ENCODE measurements at places on chromosomes 12 and 14.

- DNase-seq: no peak
Measured at GRCh38 chr12:100473050-100473715, 483 bp upstream of the NR1H4 start.

GRCh38 chr14:80979951-80980350 lies 24.5 kb downstream of the TSHR start:
- DNase-seq: no peak

DNA sequence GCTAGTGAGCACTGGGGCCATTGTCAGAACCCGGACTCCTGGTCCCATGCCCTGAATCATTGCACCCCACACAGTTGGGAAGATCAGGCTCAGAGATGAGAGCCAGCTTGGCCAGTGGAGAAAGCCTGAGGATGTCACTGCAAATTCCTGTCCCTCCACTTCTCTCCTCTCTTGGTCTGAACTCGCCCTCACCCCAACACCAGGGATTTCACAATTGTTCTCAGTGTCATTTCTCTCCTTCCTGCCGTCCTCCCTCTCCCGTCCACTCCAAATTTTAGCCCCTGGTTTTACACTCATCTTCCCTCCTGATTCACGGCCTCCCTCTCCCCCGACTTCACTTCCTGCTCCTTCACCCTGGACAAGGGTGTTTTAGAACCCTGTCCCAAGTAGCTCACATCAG lies 11.1 kb downstream of the KRT75 start:
- no peak for DNase-seq

DNA sequence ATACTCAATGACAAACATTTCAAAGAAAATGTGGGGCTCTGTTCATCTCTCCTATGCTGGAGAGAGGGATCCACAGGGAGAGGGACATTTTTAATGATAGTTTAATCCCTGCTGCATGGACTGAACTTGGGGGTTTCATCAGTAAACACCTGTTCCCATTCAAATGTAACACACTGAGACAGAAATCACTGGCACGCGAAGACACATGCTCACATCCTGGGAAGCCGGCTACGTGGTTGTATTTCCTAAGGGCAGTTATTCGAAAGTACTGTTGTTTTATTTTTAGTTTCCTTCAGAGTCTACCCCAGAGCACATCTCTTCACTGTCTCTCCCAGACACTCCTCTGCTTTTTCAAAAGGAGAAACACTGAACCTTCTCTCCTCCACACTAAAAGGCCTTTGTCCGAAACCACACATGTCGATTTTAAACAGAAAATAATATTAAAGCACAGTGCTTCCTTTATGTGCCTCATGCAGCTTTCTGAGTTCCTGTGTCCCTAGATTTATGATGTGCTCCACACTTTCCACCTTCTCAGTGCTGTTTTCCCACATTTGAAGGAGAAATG lies 52.8 kb downstream of the PTHLH start:
- no peak for DNase-seq

DNA sequence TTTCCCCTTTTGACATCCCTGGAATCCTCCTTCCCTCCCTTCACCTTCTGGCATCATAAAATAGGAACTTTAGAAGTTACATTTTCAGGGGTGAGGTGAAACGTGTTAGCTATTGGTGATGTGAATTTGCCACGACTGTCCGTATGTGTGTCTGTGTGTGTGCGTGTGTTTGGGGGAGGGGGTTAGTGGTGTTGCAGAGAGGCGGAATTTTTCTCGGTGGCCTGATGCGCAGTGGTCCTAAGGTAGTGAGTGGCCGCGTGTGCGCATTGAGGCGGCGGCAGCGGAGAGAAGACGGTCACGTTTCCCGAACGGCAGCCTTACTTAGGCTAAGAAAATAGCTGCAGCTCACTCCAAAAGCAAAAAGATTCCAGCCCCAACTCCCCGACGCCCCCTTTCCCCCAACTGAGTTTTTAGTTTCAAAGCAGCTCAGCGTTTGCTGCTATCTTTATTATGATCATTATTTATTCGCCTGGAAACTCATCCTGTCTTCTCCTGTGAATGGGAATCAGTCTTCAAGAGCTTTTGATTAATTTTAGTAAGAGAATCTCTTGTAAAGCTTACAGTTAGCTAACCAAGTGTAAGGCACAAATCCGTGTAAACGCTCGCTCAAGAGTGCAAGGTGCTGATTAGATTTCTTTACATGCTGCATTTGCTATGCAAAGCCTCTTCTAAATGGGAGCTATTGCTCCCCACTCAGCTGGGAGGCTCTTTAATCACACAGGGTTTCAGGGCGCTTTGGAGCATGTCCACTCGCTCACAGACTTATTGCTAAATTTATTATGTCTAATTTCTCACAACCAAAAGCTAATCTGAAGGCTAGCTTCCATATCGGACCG lies 4.7 kb downstream of the FLRT2 start:
- no peak for DNase-seq

DNA sequence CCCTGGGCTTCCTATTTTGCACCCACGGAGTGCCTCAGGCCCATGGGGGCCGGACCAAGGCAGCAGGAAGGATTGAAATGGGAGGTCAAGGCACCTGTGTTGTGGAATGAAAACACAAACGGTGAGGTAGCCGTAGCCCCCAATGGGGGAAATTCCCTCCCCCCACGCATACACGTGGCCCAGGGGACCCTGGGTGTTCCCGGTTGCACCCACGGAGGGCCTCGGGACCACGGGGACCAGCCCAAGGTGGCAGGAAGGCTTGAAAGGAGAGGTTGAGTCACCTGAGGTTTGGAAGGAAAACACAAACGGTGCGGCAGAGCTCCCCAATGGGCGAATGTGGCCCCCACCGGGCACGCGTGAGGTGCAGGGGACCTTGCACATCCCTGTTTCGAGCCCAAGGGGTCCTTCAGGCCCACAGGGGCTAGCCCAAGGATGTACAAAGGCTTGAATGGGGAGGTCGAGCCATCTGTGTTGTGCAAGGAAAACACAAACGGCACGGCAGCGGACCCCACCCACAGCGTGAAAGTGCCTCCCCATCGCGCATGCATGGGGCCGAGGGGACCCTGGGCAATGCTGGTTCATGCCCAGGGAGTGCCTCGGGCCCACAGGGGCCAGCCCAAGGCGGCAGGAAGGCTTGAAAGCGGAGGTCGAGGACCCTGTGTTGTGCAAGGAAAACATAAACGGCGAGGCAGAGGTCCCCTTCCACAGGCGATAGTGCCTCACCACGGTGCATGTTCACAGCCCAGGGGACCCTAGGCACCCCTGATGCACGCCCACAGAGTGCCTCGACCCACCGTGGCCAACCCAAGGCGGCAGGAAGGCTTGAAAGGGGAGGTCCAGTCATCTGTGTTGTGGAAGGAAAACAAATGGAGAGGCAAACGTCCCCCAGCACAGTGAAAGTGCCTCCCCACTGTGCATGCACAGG lies 376.7 kb downstream of the ALG10 start:
- no peak for DNase-seq

- DNase-seq: no peak
Measured at GRCh38 chr12:128840862-128841468, 12.3 kb upstream of the GLT1D1 start.

GRCh38 chr12:50533971-50534370 lies 29.2 kb downstream of the DIP2B start:
- no peak for DNase-seq

DNA sequence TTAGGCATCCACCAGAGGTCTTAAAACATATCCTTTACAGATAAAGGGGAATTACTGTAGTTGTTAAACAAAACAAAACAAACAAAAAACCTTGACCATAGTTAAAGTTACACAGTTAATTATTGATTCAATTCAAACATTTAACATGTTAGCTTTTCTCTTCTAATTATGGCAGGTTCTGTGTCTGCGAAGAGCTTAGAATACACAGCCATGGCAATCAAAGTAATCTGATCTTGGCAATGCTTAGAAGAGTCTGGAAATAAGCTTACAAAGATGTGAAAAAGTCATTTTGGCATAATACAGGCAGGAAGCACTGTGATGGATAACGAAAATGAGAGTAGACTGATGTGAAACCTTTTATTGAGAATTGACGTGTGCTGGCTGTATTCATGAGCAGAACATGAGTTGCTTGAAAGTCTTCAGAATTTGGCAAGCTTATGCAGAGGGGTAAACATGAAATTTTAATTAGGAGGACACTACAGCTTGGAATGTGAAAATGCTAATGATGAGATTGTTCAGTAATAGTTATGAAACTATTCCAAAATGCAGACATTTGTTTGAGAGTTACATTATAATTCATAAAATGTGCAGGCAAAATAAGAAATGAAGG lies 629.6 kb downstream of the FSCB start:
- no peak for DNase-seq

DNA sequence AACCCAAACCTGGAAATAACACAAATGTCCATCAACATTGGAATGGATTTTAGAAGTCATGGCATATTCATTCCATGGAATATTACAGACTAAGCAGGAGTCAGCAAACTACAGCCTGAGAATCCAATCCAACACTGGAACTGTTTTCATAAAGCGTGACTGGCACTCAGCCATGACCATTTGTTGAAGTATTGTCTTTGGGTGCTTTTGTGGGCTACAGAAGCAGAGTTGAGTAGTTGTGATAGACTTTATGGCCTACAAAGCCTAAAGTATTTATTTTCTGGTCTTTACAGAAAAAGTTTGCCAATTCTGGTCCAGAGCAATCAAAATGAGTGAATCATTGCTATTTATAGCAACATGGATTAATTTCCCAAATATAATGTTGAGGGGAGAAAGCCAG lies 34.5 kb upstream of the FRS2 start:
- no peak for DNase-seq

DNA sequence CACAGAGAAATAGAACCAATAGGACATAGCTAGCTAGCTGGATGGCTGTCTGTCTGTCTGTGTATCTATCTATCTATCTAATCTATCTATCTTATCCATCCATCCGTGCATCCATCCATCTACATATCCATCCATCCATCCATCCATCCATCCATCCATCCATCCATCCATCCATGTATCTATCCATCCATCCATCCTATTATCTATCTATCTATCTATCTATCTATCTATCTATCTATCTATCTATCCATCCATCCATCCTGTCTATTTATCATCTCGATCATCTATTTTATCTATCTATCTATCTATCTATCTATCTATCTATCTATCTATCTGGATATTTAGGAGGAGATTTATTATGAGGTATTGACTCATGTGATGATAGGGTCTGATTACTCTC lies 84.9 kb downstream of the DNAH10 start:
- DNase-seq: no peak

GRCh38 chr14:94946244-94946643 lies 176.3 kb upstream of the GSC start:
- DNase-seq: no peak

- DNase-seq: no peak
Measured at GRCh38 chr12:85688837-85689236, 147.4 kb downstream of the RASSF9 start.

GRCh38 chr12:27838543-27839185 lies 58.6 kb upstream of the MANSC4 start:
- DNase-seq: no peak

- DNase-seq: no peak
Measured at GRCh38 chr12:121176826-121177529, 33.0 kb upstream of the P2RX4 start.

- DNase-seq: no peak
Measured at GRCh38 chr14:95119336-95119735, 38.0 kb downstream of the DICER1 start.

GRCh38 chr14:23171222-23171975 lies 12.1 kb downstream of the SLC7A8 start:
- DNase-seq: no peak

DNA sequence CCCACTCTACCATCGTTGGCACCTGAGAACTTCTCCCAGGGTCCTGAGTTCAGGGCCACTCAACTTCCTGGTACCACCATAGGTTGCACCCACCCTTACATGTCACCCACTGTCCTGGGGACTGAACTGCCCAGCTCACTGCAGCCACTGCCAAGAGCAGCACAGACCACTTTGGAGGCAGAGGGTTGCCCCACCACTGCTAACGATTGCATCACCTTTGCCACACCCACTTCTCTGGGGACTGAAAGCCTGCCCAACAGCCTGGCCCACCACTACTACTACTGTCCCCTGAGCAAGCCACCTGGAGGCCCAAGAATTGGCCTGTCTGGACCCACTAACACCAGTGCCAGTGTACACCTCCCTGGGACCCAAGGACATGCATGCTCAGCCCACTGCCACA lies 27.6 kb downstream of the CACNA2D4 start:
- DNase-seq: no peak

DNA sequence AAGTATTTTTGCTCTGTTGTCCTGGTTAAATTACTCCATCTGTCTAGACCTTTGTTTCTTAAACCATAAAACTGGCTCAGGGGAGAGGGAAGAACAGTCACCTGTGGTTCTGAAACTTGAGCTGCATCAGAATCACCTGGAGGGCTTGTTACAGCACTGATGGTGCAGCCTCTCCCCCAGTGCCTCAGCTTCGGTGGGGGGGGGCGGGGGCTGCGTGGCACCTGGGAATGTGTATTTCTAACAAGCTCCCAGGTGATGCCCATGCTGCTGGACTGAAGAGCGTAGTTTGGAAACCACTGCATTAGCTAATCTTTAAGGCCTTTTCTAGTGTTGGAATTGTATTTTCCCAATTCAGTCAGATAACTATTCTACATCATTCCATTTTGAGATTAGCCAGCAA lies 42.7 kb downstream of the GPHB5 start:
- DNase-seq: no peak

DNA sequence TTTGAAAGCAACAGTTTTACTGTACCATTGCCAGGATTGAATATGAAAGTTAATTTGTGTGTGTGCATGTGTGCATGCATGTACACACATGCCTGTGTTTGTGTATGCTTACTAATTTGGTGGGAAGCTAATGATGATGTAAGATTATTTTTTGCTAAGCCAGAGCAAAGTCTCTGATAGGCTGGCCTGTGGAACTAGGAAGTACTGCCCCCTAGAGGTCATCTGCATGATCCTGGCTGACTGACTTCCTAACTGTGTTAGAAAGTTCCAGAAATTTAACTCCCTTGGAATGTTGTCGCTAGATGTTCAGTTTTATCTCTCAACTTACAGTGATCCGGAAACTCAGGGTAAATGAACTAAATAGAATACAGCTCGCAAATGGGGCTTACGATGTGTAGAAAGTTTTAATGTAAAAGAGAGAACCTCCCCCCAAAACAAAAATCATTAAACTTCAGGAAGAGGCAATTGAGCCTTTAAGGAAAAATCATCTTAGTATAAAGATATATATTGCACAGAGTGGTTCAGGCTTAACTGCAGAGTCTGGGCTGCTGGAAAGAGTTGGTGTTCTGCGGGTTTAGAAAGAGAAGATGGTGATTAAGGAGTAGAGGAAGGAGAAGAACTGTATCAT lies 34.3 kb upstream of the SLC38A1 start:
- DNase-seq: no peak

DNA sequence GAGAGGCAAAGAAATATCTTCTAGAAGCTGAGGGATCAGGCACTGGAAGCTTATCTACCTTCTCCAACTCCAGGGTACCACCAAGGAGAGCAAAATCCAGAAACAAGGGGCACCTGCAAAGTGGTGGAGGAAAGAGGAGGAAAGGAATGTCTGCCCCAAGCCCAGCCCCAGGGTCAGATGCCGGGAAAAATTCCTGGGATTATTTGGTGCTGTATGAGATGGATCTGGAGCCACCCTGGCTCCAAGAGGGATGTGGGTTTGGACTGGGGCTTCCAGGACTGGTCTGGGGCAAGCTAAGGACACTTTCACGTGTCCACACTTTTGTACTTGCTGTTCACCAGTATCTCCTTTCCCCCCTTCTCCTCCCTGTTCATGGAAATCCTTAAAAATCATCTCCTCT lies 69.8 kb downstream of the DPF3 start:
- DNase-seq: no peak
